CD4-positive, CD25-positive, alpha-beta regulatory T cell (primary cell): ENCODE measurements at places on chromosomes 4 and X. TPM values are rescaled to one million over a fixed set of nuclear protein-coding genes. Genes with fewer than 3 reads are reported as not detected.

GRCh38 chrX:68273887-68274286 lies 159.4 kb downstream of the OPHN1 start:
- H3K4me3 ChIP-seq = no peak overlapping the region
- DNase-seq = no peak
- H3K27ac ChIP-seq = no peak overlapping the region
- no peaks in the 10 kb centered on the region for H3K4me1 ChIP-seq
- no peaks in the 10 kb centered on the region for H3K27me3 ChIP-seq
- no peaks in the 10 kb centered on the region for H3K36me3 ChIP-seq

GRCh38 chr4:59161249-59161648 lies 2038.9 kb upstream of the ADGRL3 start:
- H3K4me1 ChIP-seq = no peaks in the 10 kb centered on the region
- no peak overlapping the region for H3K27ac ChIP-seq
- no peak overlapping the region for H3K4me3 ChIP-seq
- H3K27me3 ChIP-seq = no peaks in the 10 kb centered on the region
- no peak for DNase-seq
- H3K36me3 ChIP-seq = no peaks in the 10 kb centered on the region

DNA sequence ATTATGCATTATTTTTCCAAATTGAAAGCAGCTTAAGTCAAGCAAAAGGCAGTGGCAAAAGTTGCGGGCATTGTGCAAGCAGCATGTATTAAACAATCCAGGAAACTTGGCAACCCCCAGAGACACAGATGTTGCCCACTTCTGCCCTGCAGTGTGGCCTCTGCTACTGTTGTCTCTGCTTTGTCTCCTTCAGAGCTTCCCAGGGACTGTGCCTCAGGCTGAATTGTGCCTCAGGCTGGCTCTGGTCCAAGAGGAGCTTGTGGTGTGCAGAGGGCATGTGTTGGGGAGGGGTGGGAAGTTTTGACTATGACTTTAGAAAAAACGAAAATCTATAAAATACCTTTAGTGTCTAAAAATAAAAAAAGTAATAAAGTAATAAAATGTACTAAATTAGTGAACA lies 201.4 kb downstream of the CCSER1 start:
- H3K4me1 ChIP-seq = no peaks in the 10 kb centered on the region
- no peak overlapping the region for H3K27ac ChIP-seq
- no peak for DNase-seq
- H3K27me3 ChIP-seq = no peaks in the 10 kb centered on the region

- no peak for DNase-seq
- no peaks in the 10 kb centered on the region for H3K36me3 ChIP-seq
- no peak overlapping the region for H3K27ac ChIP-seq
- H3K4me1 ChIP-seq = no peaks in the 10 kb centered on the region
Observed at GRCh38 chr4:149891426-149891825, 75.8 kb upstream of the IQCM start.

GRCh38 chr4:126960760-126961159 lies 672.0 kb upstream of the INTU start:
- H3K27ac ChIP-seq = no peak overlapping the region
- H3K4me1 ChIP-seq = no peaks in the 10 kb centered on the region
- H3K27me3 ChIP-seq = no peaks in the 10 kb centered on the region
- no peak for DNase-seq
- no peaks in the 10 kb centered on the region for H3K36me3 ChIP-seq

GRCh38 chrX:19867938-19868337 lies 19.5 kb downstream of the SH3KBP1 start:
- no peaks in the 10 kb centered on the region for H3K36me3 ChIP-seq
- H3K4me1 ChIP-seq = peaks cover 19% of the 10 kb centered on the region
- H3K27me3 ChIP-seq = no peaks in the 10 kb centered on the region
- H3K4me3 ChIP-seq = no peak overlapping the region
- no peak for DNase-seq
- no peak overlapping the region for H3K27ac ChIP-seq

- H3K27me3 ChIP-seq = no peaks in the 10 kb centered on the region
- H3K36me3 ChIP-seq = no peaks in the 10 kb centered on the region
- H3K27ac ChIP-seq = no peak overlapping the region
- peaks cover 35% of the 10 kb centered on the region for H3K4me1 ChIP-seq
- no peak for DNase-seq
Observed at GRCh38 chr4:121155893-121156292, 8.2 kb downstream of the TNIP3 start.

- no peak overlapping the region for H3K27ac ChIP-seq
- H3K4me1 ChIP-seq = no peaks in the 10 kb centered on the region
- no peak overlapping the region for H3K4me3 ChIP-seq
- peaks cover under 1% of the 10 kb centered on the region for H3K27me3 ChIP-seq
Observed at GRCh38 chr4:94407846-94408245, 43.9 kb upstream of the PDLIM5 start.

- no peaks in the 10 kb centered on the region for H3K27me3 ChIP-seq
- no peak for DNase-seq
- H3K36me3 ChIP-seq = no peaks in the 10 kb centered on the region
- no peak overlapping the region for H3K27ac ChIP-seq
Observed at GRCh38 chr4:58247792-58248191, 1137.6 kb upstream of the IGFBP7 start.

DNA sequence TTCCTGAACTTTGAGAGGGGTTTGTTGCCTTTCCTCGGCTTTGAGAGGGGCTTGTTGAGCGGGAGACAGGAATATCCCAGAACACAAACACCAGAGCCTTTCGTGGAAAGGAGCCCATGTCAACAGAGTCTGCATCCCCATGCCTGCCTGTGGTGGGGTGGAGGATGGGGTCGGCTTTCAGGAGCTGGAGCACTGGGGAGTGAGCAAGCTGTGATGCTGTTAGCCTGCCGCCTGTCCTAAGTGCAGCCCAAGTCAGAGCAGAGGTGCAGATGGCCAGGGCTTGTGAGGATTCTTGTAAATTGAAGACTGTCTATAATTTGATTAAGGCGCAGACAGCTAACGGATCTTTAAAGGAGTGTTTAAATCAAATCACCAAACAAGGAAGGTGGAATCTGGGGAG lies 103.3 kb upstream of the ANK2 start:
- H3K4me1 ChIP-seq = no peaks in the 10 kb centered on the region
- no peak overlapping the region for H3K4me3 ChIP-seq
- no peak overlapping the region for H3K27ac ChIP-seq
- DNase-seq = no peak
- peaks cover 7% of the 10 kb centered on the region for H3K27me3 ChIP-seq

GRCh38 chr4:129929052-129929451 lies 833.1 kb downstream of the C4orf33 start:
- H3K4me3 ChIP-seq = no peak overlapping the region
- no peak for DNase-seq
- H3K4me1 ChIP-seq = no peaks in the 10 kb centered on the region
- H3K27me3 ChIP-seq = no peaks in the 10 kb centered on the region

- H3K27me3 ChIP-seq = peaks cover 10% of the 10 kb centered on the region
- H3K27ac ChIP-seq = no peak overlapping the region
- DNase-seq = no peak
Observed at GRCh38 chrX:45196701-45197100, 4.0 kb downstream of the DIPK2B start.

The SORBS2 gene
- polyA plus RNA-seq = not detected

The ART3 gene
- not detected for polyA plus RNA-seq

The DNAAF6 gene
- polyA plus RNA-seq = not detected

The GASK1B gene
- polyA plus RNA-seq = not detected
